Activated naive CD4-positive, alpha-beta T cell treated with anti-CD3 and anti-CD28 coated beads, Interleukin-2, amount 50 U/mL, for 16 hours (primary cell): ENCODE measurements at places on chromosomes 2 and 18.

DNA sequence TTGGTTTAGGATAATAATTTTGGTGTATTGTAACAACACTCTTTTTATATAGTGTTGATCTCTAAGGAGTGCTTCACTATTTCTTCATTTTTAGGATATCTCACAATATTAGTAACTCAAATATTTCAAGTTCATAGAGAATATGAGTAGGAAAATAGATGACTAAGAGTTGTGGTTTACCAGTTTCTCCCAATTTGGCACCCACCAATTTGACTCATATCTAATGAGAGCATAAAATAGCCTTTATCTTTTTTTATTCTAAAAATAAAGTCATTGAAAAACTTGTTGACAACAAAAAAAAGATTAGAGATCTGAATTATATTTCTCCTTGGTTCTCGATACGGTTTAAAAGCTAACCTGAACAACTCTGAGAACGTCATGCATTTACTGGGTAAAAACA is 204.0 kb downstream of the PARD3B start:
- DNase-seq: no peak

DNA sequence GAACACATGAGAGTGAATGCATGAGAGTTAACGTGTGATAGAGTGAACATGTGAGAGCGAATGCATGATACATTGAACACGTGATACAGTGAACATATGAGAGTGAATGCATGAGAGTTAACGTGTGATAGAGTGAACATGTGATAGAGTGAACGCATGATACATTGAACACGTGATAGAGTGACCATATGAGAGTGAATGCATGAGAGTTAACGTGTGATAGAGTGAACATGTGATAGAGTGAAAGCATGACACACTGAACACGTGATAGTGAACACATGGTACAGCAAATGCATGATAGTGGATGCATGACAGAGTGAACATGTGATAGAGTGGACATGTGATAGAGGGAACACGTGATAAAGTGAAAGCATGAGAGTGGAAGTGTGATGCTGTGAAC is 517.9 kb downstream of the EIPR1 start:
- DNase-seq: no peak

- DNase-seq: no peak
Observed at GRCh38 chr2:64804651-64805050, 150.9 kb upstream of the SERTAD2 start.

DNA sequence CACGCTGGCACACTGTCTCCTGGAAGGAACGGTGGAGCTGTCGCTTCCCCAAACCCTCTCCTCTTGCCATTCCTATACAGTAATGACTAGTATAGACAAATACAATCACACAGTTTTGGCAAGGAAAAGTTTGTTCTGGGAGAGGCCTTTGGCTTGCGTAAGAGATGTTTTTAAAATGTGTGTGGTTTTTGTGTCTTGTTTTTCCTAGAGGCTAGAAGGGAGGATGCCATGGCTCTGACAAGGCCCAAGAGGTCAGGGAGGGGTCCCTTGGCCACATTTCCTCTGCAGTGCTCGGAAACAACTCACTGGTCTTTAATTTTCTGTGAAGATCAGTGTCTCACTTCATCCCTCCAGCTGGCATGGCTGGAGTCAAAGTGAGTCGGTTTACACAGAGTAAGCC is 195.9 kb downstream of the SH3RF3 start:
- no peak for DNase-seq

DNA sequence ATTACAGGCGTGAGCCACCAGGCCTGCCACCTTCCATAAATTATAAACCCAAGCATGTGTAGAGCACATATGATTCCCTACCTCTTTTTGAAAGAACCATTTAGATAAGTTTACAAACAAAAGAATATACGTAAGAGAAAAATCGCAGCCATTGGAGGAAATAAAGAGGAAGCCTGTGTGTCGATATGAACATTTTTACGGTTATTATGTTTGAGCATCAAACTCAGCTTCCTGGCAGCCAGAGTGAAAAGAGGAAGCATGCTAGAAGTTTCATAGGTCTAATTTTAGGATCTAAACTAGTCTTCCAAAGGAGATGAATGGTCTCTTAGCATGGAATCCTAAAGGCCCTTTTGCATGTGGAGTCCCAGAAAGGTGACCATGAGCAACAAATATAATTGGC is 104.3 kb downstream of the PLB1 start:
- no peak for DNase-seq

DNA sequence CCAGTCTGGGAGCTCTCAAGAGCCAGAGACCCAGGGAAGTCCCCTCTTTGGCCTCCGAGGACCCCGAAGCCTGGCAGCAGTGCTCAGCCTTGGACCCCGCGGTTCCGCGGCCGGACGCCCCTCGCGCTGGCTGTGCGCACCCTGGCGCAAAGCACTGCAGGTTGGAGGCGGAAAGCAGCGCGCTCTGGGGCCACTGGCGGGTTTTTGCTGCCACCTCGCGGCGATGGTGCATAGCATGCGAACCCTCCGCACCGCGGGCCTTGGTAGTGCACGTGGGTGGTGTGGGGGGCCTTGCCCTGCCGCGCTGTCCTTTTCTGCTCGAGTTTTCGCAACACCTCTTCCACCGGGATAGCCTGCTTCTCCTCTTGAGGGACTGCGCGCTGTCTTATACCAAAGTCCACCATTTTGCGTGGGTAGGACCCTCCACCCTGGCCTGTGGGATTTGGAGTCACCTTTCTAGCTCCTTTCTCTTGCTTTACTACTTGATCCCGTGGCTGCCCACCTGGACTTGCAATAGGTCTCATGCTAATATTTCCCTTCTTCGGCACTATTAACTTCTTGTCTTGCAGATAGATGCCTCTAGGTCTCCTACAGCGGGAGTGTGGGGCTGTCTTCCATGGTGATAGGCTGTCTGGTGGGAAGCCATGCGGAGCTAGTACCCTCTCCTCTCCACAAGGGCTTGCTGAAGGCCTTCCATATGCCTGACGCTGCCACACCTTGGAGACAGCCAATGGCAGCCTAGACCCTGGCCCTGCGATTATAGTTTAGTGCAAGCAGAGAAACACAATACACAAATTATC is 14.3 kb downstream of the SIX3 start:
- peak; percentile 83 for DNase-seq
